Stimulated activated CD8-positive, alpha-beta memory T cell treated with anti-CD3 and anti-CD28 coated beads, Interleukin-7, amount 100 ng/mL, for 1 hour (primary cell): ENCODE measurements at places on chromosomes 12 and 14.

DNA sequence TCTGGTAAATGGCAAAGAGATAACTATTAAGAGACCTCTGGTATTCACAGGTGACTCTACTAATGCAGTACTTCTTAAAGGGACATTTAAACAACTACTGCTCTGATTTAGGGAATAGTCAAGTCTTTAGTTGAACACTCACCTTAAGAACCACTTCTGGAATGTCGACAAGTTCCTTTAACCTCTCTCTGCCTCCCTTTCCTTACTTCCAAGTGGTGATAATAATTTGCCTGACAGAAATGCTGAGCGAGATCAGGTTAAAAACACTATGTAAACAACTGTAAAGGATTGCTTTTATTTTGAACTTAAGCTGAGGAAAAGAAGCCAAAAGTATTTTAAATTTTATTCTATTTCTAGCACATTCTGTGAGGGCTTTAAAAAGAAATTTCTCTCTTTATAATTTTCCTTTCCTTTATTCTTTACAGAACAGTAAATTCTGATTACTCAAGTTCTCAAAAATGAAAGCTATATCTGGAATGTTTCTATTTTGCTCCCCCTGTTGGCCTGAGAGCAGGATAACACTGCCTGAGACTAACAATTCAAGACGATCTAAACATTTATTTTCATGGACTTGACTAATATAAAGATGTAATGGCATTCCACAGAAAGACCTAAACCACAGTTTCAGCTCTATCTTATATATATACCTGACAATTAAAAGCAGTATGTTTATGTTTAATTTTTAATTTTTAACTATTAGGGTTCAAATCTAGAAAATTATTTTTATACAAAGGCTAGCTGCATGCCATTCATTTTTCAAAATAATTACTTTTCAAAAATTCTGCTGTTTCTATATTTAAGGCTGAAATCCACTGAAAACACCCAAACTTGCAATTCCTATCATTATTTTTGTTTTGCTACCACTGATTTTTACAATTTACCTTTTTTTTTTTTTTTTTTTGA lies 29.2 kb downstream of the ZCCHC8 start:
- no peak for DNase-seq

DNA sequence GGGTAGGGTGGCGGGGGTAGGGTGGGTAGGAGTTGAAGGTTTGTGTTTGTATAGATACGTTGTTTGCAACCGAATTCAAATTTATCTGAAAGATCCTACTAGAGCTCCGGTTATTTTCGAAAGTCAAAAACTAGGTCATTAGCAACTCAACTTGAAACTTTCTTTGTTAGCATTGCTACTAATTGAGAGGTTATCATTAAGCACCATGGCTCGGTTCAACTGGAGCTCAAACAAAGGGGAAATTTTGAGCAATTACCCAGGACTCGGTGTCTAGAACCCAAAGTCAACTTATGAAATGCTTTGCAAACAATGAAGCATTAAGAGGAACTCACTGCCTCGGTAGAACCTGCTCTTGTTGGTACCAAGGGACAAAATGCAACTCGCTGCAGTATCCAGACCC lies 207.7 kb downstream of the BCAT1 start:
- DNase-seq = no peak

GRCh38 chr14:46250113-46250703 lies 401.4 kb downstream of the RPL10L start:
- no peak for DNase-seq

DNA sequence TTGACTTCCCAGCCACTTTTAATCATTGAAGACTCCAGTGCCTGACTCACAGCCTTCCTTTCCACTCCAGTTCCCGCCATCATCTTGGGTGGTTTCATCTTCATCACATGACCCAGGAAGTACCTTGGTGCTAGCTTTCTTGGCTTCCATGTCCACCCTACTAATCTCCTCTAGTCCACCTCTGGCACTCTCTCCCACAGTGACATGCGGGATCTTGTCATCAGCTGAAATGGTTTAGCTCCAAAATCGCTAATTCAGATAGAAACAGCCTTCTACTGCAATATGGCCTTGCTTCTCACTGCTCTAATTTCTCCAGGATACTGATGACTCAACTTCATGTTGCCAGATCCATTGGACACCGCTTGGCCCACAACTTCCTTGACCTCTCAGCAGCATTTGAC lies 24.5 kb downstream of the WDR20 start:
- no peak for DNase-seq

- DNase-seq = no peak
These were observed 4.5 kb upstream of the DNAH10 start for GRCh38 chr12:123757561-123757960.

- no peak for DNase-seq
These were observed 1.8 kb downstream of the GALNT6 start for GRCh38 chr12:51389302-51389999.

DNA sequence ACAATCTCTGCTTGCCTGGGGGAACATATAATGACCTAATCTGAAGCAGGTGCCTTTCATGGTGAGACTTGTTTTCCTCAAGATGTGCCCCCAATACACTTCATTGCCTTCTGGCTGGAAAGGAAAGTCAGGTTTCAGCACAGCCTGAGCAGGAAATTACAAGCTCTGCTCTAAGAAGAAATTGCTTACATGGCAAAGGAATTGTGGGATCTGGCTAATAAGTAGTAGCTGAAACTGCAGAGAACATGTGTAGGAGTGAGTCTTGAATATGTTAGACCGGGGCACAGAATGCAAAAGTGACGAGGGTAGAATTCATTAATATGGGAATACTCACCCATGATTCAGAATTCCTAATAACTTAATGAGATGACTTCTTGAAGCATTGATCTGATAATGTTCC lies 6.3 kb upstream of the CFAP54 start:
- no peak for DNase-seq

DNA sequence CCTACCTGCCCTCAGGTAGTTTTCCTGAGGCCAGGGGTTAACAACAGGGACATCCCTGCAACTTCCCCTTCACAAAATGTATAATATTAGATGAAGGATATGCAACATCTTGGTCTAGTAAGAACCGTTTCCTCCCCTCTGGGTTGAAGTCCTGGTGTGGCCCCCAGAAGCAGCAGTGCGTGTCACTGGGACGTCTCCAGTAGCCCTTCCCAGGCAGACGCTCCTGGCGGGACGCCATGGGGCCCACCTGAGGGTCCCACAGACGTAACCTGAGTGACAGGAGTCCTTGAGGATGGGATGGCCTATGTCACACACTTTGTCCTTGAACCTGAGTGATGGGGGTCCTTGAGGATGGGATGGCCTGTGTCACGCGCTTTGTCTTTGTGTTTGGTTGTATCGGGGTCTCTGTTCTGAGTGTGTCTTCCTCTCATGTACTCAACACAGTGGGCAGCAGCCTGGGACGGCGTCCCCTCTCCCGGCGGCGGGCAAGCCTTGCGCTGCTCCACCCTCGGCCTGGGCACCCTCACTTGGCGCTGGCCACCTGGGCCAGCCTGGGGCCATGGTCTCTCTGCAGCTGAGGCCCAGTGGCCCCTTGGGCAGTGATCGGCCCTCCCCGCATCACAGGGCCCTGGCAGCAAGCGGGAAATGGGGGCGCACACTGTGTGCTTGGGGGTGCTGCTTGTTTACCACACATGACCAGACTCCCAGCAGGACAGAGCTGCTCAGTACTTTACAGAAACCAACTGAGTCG lies 14.3 kb upstream of the AMN start:
- DNase-seq = no peak

- no peak for DNase-seq
These were observed 98.0 kb upstream of the RTL1 start for GRCh38 chr14:101001311-101002069.

DNA sequence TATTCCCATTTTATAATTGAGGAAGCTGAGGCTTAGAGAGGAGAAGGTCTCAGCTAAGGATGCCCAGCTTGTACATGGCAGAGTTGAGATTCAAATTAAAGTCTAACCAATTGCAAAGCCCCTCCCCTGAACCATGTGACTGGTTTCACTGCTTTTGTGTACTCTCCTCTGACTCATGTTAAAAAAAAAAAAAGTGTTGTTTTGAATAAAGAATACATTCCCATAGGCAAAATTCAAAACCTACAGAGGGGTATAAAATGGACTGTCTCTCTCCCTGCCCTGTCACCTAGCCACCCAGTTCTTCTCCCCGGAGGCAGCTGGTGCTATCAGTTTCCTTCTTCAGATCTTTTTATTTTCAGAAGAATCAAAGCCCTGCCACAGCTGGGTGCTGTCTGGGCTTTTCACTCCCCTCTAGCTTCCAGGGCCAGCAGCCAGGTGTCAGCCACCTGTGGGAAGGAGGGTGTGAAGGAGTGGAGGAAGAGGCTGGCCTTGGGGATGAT lies 5.4 kb downstream of the PSMD9 start:
- DNase-seq = no peak

DNA sequence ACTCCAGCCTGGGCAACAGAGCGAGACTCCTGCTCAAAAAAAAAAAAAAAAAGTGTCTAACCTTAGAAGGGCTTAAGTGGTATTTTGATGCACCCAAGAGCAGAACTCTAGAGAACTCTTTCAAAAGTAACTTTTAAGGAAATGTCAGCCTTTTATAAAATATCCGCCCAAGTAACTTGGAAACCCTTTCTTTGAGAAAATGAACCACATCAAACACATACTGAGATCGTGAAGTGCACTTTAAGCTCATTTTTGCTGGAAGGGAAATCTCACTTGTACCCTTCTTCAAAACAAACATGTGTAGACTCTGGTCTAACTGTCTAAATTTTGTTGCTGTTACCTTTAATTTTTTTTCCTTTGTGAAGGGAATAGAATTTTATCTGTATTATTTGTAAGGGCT lies 5.5 kb downstream of the C12orf56 start:
- DNase-seq = no peak

DNA sequence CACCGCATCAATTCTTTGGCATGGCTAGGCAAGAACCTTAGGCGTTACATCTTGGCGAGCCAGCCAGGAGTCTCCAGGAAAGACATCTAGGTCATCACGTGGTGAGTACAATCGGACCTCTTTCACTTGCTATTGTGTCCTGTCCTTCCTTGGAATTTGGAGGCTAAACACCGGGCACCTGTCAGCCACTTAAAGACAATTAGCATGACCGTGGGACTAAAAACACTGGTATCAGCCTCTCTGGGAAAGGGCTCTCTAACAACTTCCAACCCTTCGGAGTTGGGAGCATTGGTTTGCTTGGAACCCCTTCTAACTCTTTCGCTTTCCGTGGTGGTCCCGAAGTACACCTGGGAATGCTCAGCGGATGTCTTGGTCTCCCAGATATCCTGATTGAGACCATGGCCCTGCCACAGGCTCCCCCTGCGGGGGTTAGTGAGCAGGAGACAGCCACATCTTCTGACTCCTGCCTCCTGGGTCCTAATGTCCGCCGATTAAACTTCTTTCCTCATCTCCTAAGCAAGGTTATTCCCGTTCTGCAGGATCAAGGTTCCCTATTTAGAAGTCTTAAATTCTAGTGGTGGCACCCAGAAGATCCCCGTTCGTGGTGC lies 971.7 kb downstream of the FSCB start:
- DNase-seq = no peak

GRCh38 chr12:31590642-31591379 lies at the start of gene DENND5B:
TSS of gene DENND5B (minus strand) at chr12:31591136. CDS start at chr12:31590832, 304 bp downstream.
- DNase-seq = no peak

GRCh38 chr12:130181211-130181610 lies 18.9 kb downstream of the FZD10 start:
- no peak for DNase-seq

DNA sequence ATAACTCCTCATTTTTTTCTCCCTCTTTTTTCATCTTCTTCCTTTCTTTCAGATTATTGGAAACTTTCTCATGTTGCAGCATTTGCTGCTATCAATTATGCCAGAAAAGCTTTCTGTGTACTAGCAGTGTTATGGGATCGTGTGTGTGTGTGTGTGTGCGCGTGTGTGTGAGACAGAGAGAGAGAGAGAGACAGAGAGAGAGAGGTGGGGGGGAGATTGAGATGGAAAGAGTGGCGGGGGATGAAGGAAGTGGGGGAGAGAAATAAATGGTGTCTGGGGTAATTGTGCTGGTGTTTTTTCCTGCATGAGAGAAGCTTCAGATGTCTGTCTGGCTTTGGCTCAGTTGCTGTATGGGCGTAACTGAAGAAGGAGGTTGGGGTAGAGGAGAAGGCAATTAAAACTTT lies 268.9 kb downstream of the RAD51B start:
- no peak for DNase-seq

- no peak for DNase-seq
These were observed 207.9 kb downstream of the SYNE2 start for GRCh38 chr14:64060648-64061096.

DNA sequence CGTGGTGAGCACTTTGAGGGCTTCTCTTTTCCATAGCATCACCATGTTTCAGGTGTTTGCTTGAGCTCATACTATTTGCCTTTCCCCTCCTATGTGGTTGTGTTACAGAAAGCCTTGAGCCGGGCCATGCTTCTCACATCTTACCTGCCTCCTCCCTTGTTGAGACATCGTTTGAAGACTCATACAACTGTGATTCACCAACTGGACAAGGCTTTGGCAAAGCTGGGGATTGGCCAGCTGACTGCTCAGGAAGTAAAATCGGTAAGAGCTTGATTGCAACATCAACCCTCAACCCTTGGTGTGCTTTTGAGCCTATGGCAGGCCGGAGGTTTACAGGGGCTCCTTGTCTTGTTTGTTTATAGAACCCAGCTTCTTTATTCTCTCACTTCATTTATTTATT lies 8.1 kb downstream of the LETMD1 start:
- no peak for DNase-seq

GRCh38 chr14:50941151-50941550 lies 3.1 kb downstream of the PYGL start:
- DNase-seq = no peak

GRCh38 chr12:131035245-131035681 lies 81.6 kb downstream of the ADGRD1 start:
- no peak for DNase-seq

- DNase-seq = no peak
These were observed 438.1 kb downstream of the IPO8 start for GRCh38 chr12:30257618-30258017.

DNA sequence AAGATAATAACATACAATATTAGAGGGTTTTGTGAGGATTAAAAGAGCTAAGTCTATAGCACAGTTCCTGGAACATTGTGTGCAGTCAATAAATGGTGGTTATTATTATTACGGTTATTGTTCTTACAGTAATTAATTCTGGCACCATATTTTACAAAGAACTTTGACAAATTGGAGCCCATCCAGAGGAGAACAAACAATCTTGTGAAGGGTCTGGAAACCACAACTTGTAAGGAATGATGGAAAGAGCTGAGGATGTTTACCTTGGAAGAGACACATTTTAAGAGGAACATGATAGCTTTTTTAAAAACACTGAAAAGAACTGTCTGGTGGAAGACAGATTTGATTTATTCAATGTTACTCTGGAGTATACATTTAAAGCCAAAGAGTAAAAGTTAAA lies 150.5 kb upstream of the KRR1 start:
- DNase-seq = no peak

GRCh38 chr12:56831936-56832335 lies 68.8 kb downstream of the HSD17B6 start:
- no peak for DNase-seq

DNA sequence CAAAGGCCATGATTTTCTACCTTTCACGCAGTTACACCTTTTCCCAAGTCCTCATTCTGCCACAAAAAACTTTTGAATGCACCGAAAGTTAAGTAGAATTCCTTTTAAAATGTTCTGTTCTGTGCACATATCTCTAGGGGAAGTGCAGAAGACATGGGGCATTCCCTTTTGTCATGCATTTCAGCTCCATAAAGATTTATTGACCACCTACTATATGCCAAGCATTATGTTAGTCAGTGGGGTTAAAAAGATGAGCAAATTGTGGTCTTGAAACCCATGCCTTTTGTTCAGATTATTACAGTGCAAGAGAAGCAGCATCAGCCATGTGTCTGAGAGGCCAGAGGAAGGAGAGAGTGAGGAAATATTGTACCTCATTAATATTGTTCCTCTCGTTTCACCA lies 338.5 kb downstream of the RGS6 start:
- DNase-seq = no peak
